ENCODE measurements at places on chromosomes 5 and 9. TPM values are rescaled to one million over a fixed set of nuclear protein-coding genes. Genes with fewer than 3 reads are reported as not detected.

DNA sequence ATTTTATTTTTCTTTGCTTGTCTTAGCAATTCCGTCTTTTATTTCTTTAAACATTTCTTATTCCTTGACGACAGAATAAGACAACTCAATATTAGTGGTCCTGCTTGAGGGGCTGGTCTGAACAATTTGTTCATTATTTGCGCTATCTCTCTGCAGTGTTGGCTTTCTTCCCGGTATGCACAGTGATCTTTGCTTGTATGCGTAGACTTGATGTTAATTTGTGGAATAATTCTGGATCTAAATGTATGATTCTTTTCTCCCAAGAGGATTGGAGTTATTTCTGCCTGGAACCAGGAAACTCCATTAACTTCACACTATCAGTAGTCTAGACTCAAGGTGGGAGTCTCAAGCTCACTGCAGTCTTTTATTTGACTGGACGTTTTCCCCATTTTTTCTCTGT is 80.4 kb downstream of the KDM4C start:
- DNase-seq: no peak

- no peak for DNase-seq
Observed at GRCh38 chr5:77957931-77958521, 181.9 kb upstream of the TBCA start.

DNA sequence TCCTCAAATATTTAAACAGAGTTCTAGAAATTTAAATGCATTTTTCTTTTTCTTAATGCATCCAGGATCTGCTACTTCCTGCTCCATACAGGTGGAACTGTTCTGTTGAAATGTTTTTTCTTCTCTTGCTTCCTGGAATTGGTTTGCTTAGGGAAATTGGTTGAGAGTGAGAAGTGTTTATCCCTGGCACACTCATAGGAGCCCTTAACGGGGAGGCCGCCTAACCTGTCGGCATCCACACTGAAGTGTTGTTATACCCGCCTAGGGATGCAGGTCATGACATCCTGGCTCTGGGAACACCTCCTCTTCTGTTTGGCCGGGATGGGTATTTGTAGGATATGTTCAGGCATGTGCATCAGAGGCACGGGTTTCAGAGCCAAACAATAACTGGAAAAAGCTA is 239.7 kb downstream of the GADD45G start:
- no peak for DNase-seq

GRCh38 chr5:746258-746761 is 38.2 kb downstream of the ZDHHC11B start:
- no peak for DNase-seq

GRCh38 chr9:93254061-93254481 is 70.1 kb downstream of the WNK2 start:
- no peak for DNase-seq

DNA sequence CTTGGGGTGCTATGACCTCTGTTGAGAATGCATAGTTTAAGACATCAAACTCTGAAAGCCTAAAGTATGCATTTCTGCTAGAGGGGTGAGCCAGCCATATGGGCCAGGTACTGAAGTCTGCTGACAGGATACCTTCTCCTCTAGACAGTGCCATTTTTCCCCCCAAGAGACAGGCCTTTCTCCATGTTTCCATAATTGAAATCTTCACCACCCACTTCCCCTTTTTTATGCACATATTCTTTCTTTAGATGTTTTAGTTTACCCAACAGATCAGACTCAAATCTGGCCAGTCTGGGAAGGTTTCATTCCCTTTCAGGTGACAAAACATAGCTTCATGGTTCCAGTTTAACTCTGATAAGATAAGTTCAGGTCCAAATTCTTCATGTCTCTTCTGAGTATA is 212.8 kb downstream of the ADCY2 start:
- no peak for DNase-seq

ZNF300 gene
- total RNA-seq: not detected

DROSHA gene
- total RNA-seq: 47.1 TPM

KIF4B gene
- 0.10 TPM for total RNA-seq
